Subcutaneous preadipocyte (primary cell): ENCODE measurements at places on chromosomes 1 and 21. TPM values are rescaled to one million over a fixed set of nuclear protein-coding genes. Genes with fewer than 3 reads are reported as not detected.

The WDR64 gene
- not detected in 2 replicates for total RNA-seq

The RNU1-3 gene
- total RNA-seq = under 0.01 TPM in 2 replicates

The AADACL4 gene
- total RNA-seq = not detected in 2 replicates

The ASH1L gene
- total RNA-seq = 37.5 and 40.3 TPM in 2 replicates

The PLPPR4 gene
- total RNA-seq = under 0.01 TPM in 2 replicates

The HEYL gene
- under 0.01 TPM in 1 of 2 replicates, not detected in the other for total RNA-seq

The PGBD5 gene
- under 0.01 TPM in 1 of 2 replicates, not detected in the other for total RNA-seq

The GGPS1 gene
- total RNA-seq = 13.3 and 15.1 TPM in 2 replicates

The OR6P1 gene
- total RNA-seq = not detected in 2 replicates

The MAPKAPK2 gene
- 26.8 and 29.8 TPM in 2 replicates for total RNA-seq

The OR14K1 gene
- total RNA-seq = not detected in 2 replicates

The FAM177B gene
- total RNA-seq = not detected in 2 replicates

The GNG4 gene
- under 0.01 TPM in 1 of 2 replicates, not detected in the other for total RNA-seq

The CRP gene
- not detected in 2 replicates for total RNA-seq

The RRAGC gene
- 20.5 and 25.4 TPM in 2 replicates for total RNA-seq

The PLA2G2C gene
- total RNA-seq = not detected in 2 replicates

The KRTAP12-1 gene
- not detected in 2 replicates for total RNA-seq

The SHISAL2A gene
- total RNA-seq = not detected in 2 replicates

The ADORA1 gene
- total RNA-seq = 0.37 and 0.59 TPM in 2 replicates

The ADSS2 gene
- total RNA-seq = 43.2 and 44.1 TPM in 2 replicates

The KRTAP21-2 gene
- total RNA-seq = not detected in 2 replicates

The PTGER3 gene
- 0.37 and 0.39 TPM in 2 replicates for total RNA-seq

The CCDC17 gene
- 1.5 and 2.2 TPM in 2 replicates for total RNA-seq

The SLAMF6 gene
- total RNA-seq = not detected in 2 replicates

The FAM131C gene
- under 0.01 and 0.37 TPM in 2 replicates for total RNA-seq

The CIART gene
- 1.2 and 2.2 TPM in 2 replicates for total RNA-seq

The RIPPLY3 gene
- not detected in 2 replicates for total RNA-seq

The ZNF648 gene
- total RNA-seq = not detected in 2 replicates

The PTPN22 gene
- 0.37 and 0.59 TPM in 2 replicates for total RNA-seq

The CASQ1 gene
- not detected in 2 replicates for total RNA-seq

The ZNF687 gene
- total RNA-seq = 11.8 and 17.2 TPM in 2 replicates

The USP21 gene
- 8.1 and 8.6 TPM in 2 replicates for total RNA-seq

The OR2L2 gene
- under 0.01 TPM in 1 of 2 replicates, not detected in the other for total RNA-seq

The SH2D5 gene
- total RNA-seq = 1.8 and 3.1 TPM in 2 replicates

The C1orf35 gene
- total RNA-seq = 5.5 and 10.7 TPM in 2 replicates

The HRNR gene
- total RNA-seq = not detected in 2 replicates

The STIL gene
- total RNA-seq = 9.6 and 23.1 TPM in 2 replicates
